Skeletal muscle cell (primary cell): ENCODE measurements at places on chromosomes 7 and 10.

GRCh38 chr10:12811826-12812225 is 189.7 kb downstream of the CCDC3 start:
- DNase-seq = no peak

GRCh38 chr7:102323914-102324195 is 32.4 kb downstream of the SPDYE6 start:
- no peak for DNase-seq

- DNase-seq = no peak
Observed at GRCh38 chr7:36472141-36472729, 82.6 kb downstream of the ANLN start.

DNA sequence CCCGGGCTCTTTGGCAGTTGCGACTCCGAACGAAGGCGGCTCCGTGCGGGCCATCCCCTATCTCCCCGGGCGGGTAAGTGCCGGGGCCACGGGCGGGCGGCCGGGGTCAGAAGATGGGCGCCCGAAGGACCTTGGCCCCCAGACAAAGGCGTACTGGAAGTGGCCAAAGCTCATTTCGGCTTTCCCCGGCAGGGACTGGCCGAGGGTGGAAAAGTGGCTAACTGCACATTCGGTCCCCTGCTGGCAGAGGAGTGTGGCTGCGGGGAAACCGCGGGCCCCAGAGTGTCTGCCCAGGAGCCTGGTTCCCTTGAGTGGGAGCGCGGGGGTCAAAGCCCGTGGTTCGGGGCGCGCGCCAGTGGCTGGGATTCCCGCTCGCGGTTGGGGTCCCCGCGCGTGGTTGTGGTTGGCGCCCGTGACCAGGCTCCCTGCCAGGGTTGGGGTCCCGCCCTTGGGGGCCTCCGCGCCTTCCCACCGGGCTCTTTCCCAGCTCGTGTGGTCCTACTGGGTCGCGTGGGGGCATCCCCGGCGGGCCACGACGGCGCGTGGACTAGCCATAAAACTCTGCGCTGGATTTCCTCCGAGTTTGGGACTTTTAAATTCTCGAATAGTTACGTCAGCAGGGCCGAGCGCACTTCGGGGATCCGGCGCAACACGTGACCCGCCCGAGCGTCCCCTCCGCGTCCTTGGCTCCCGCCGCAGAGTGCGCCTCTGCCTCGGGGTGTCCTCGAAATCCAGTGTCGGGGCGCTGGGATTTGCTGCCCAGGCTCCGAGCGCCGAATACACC is 124.4 kb downstream of the TACC2 start:
- no peak for DNase-seq
